ENCODE measurements at places on chromosomes 7 and 10.

DNA sequence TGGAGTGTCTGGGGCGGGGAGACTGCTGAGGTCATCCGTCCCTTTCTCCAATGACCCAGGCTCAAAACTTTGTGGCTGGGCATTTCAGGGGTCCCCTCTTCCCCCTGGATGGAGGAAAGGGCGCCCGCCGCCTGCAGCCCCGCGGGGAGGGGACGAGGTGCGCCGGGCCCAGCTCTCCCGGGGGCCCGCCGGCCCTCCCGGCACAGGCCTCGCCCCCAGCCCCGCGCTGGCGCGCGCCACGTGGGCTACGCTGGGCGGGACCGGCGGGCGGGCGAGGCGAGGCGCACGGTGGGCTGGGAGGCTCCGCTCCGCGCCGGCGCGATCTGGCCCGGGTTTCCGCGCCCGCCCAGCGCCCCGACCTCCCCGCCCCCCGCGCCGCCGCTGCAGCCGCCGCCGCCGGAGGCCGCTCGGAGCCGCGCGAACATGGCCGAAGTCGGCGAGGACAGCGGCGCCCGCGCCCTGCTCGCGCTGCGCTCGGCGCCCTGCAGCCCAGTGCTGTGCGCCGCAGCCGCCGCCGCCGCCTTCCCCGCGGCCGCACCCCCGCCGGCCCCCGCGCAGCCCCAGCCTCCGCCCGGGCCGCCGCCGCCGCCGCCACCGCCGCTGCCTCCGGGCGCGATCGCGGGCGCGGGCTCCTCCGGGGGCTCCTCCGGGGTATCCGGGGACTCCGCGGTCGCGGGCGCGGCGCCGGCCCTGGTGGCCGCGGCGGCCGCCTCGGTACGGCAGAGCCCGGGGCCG lies at the start of gene FOXK1:
TSS of gene FOXK1 (plus strand) at position 410 of the 735 bp plus-strand sequence. CDS start at position 424, 14 bp downstream.
- DNase-seq: peak; percentile 64

GRCh38 chr7:27124096-27124901 lies 6.3 kb downstream of the HOXA4 start:
- no peak for DNase-seq

DNA sequence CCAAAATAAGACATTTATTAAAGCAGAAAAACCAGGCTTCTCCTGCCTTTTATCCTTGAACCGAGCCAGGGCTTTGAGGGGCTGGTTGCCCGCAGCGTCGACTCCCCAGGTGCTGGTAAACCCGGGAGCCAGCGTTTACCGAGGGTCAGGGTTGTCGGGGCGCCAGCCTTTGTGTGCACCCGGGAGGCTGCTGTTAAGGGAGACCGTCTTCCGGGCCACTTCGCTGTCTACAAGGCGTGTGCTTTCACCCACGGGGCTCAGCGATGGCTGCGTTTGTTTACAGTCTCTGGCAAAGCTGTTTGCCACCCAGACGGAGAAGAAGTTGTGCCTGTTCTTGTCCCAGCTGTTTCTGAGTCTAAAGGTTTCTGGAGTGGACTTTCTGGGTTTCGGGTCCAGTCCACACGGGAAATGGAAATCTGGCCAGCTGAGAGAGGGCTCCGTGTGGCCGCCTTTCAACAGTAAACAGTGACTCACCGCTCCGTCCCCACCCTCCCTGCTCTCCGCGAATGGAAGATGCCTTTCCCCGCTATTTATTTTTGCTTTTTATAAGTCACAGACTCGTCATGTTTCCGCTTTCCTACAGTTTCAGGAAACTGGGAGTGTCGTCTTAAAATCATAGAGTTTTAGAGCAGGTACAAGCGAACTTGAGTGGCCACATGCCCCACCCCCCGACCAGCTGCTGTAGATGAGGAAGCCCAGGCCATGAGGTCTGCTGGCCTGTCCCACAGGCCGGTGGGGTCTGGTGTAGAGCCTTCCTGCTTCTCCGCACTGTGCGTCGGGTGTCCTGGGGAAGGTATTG lies 2.2 kb downstream of the MAFK start:
- peak; percentile 94 for DNase-seq

DNA sequence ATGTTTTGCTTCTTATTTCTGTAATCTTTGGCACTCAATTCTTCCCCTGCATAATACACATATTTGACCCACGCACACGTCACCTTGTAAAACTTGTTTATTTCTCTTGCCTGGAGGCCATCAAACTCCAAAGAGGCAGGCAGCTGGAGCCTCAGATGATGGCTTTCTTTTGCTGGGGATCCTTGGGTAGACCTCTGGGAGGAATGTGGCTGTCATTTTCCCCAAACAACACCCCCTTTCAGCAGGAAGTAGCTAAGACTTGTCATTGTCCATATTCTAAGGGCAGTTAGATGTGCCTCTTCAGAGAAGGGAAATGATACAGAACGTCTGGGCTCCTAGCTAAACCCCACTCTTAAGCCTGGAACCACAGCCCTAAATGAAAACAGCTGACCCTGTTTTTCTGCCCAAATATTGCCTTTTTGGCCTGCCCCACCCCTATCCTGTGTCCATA lies 111.3 kb downstream of the ITGB8 start:
- DNase-seq: peak; percentile 27

GRCh38 chr7:106421181-106421762 lies 136.5 kb upstream of the NAMPT start:
- peak; percentile 76 for DNase-seq

- DNase-seq: no peak
Measured at GRCh38 chr10:59354434-59354833, 7.9 kb downstream of the FAM13C start.

GRCh38 chr10:132946-133898 lies 2.0 kb upstream of the ZMYND11 start:
- peak; percentile 59 for DNase-seq

DNA sequence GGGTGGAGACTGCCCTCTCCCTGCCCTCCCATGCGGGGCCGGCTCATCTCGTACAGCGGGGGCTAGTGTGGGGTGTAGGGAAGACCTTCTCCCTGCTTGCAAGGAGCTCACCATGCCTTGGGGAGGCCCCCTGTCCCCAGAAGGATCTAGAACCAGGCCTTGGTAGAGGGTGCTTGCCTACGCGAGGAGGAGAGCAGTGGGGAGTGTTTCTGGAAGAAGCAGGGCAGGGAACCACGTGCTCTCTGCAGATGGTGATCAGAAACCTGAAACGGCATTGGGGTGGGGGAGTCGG lies 2.7 kb downstream of the MAFK start:
- no peak for DNase-seq

- peak; percentile 86 for DNase-seq
Measured at GRCh38 chr10:5614155-5614721, 52.2 kb downstream of the ASB13 start.

DNA sequence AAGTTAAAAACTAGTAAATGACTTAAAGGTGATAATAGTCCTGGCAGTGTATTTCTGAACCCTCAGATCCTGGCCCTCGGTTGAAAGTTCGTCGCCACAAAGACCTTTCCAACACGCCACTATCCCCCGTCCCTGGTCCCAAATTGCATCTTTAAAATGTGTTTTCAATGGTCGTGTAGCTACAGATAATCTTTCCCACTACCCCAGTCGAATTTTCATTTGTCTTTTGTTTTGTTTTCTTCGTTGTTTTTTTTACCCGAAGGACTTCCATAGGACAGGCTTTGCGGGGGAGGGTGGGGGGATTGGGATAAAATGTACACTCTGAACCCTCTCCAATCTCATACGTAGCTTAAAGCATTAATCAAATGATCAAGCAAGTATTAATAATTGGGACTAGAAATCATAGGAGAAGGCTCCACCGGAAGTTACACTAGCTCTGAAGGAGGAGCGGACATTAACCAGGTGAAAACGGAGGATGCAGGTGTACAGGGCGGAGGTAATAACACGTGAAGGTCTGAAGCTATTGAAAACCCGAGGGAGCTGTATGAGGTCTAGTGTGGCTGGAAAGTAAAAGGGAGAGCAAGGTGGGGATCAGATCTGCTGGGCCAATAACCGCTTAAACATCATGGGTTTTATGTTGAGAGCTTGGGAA lies 32.8 kb upstream of the PHF14 start:
- DNase-seq: peak; percentile 20

- no peak for DNase-seq
Measured at GRCh38 chr7:157519798-157520244, 183.0 kb downstream of the DNAJB6 start.

DNA sequence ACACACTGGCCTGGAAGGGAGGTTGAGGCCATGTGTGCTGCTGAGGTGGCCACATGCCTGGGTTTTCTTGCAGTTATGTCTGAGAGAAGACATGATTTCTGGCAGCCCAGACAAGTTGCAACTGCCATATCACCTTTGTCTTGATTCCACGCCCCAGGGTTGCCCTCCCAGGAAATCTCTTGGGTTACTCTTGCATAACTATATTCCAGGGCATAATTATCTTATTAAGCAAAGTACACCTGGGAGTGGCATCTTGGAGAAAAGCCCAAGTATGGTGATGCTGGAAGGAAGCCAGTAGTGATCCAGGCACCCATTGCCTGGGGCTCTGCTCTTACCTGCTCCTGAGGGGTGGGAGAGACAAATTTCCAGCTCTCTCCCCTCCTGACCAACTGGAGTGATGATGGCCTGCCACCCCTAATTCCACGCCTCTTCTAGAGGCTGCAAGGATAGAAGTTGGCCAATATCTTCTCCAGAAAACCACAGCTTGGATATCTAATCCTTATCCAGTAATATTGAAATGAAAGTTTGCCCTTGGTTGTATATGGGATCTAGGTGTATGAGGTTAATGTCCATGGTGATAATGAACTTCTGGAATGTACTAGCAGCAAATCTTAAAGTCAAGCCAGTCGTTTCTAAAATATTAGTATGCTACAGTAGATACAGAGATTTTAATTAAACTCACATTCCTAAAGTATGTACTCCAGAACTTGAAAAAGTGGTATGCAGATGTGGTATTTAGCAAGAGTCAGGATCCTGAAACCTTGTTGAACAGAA lies 5.0 kb downstream of the AKR1B10 start:
- peak; percentile 93 for DNase-seq

DNA sequence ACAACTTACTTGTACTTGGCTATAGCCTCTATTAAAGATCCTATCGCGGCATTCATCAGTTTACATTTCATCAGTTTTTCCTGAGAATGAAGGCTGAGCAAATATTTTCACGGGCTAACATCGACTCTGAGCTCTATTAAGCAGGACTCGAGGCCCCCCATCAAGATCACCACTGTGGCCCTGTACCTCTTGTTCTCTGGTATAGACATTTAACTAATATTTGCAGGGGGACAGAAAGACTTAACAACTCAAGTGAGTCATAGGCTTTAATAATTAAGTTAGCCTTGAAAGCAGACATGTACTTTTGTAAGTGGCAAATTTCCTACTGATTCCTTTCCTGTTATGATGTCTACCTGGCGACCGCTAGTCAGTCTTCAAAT lies 45.4 kb downstream of the DOCK4 start:
- DNase-seq: no peak

GRCh38 chr7:44867073-44867995 lies 18.0 kb downstream of the PURB start:
- DNase-seq: peak; percentile 76

DNA sequence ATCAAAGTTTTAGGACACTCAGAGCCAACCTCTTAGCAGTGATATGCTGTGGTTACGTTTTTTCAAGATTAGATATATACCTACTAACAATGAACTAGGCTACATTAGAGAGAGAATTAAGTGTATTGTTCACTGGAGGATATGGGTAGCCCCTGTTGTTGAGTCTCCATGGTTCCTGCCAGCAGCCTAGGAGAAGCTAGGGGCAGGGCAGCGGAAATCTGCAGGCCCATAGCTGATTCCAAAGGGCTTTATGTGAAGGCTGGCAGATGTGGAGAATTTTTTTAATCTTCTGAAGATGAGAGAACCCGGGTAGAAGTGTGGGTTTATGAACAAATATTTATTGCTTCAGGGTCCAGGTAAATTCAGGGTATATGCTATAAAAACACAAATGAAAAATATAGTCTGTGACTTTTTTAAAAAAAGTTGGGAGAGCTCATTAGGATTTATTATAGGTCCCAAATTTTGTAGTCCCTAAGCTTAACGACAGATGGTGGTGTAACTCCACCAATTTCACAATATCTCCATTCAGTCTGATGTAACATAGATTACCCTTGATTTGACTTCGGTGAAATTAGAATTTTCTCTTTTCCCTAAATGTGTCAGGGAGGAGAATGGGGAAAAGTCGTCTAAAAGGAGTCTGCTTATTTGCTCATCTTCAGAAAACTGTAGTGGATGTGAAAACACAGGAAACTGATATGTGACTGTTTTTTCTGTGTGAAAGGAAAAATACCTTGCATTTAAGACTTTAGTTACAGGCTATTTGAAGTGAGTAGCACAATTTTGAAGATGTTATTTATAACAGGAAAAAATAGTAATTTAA lies 163.0 kb upstream of the PPP1R3A start:
- DNase-seq: peak; percentile 45

DNA sequence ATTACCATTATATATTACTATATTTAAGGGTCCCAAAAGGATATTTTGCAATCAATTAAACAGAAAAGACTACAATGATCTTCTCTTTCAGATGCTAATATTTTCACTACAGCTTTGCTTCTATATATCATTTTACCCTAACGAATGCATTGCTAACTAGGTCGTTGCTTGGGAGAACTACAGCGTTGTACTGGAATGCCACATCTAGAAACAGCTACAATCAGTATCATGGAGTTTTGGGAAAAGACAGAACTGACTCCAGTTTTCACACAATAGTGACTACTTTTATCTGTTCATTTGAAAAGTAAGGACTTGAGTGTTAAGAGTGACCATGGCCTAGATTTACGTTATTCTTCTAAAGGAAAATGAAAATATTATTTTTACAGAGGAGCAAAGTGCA lies 38.5 kb downstream of the LRRN3 start:
- DNase-seq: no peak

- DNase-seq: no peak
Measured at GRCh38 chr7:22372863-22373262, 15.9 kb upstream of the RAPGEF5 start.

- no peak for DNase-seq
Measured at GRCh38 chr7:138768241-138768640, 29.6 kb upstream of the TMEM213 start.

GRCh38 chr10:44974628-44975430 lies 3.8 kb downstream of the DEPP1 start:
- peak; percentile 60 for DNase-seq

- no peak for DNase-seq
Measured at GRCh38 chr10:57605948-57606485, 661.7 kb downstream of the IPMK start.

DNA sequence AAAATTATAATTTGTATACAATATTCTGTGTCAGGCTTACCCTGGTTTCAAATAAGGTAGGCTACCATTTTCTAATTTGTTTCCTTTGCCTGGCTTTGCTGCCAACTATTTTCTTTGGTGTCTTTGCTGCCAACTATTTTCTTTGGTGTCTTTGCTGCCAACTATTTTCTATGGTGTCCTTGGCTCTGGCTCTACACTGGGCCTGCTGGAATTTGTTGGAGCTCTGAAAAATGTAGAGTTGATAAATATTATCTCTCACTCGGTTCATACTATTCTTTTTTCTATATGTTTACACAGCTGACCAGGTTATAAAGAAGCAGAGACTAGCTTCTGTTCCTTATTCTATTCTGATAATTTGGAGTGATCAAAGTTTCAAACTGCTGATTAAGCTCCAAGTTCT lies 768.0 kb upstream of the PHF14 start:
- DNase-seq: no peak

- DNase-seq: no peak
Measured at GRCh38 chr10:112934193-112934592, 15.9 kb upstream of the TCF7L2 start.

DNA sequence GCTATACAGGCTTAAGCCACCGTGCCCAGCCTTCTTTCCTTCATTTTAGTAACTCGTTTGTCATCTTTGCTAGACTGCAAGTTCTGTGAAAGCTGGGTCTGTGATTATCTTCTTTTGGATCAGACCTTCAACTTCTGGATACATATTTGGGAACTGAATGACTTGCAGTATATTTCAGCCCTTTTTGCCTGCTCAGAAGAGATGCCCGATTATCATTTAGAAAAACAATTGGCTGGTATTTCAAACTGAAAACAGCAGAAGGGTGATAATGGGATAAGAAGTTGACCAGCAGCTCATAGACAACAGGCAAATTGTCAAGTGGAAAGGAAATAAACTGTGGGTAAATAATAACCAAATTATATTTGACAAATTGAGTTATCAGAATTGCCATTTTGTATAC lies 14.6 kb downstream of the RSBN1L start:
- DNase-seq: no peak
